ENCODE measurements at places on chromosomes 13 and 19.

DNA sequence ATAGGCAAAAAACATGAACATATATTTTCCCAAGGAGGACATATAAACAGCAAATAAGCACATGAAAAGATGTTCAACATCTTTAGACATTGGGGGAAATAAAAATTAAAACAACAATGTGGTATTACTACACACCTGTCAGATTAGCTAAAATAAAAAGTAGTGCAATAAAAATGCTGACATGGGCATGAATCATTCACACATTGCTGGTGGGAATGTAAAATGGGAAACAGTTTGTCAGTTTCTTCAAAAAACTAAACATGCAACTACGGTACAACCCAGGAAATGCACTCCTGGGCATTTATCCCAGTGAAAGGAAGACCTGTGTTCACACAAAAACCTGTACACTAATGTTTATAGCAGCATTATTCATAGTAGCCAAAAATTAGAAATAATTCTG lies 5.3 kb upstream of the SUCLA2 start:
- DNase-seq: no peak

DNA sequence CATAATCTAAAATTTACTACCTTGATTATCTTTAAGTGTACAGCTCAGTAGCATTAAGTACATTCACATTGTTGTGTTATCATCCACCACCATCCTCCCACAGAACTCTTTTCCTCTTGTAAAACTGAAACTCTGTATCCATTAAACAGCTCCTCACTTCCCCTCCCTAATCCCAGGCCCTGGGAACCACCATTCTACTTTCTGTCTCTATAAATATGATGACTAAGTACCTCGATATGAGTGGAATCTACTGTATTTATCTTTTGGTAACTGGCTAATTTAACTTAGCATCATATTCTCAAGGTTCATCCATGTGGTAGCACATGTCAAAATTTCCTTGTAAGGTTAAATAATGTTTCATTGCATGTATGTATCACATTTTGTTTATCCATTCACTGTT lies 49.0 kb upstream of the POMP start:
- DNase-seq: no peak

- no peak for DNase-seq
Observed at GRCh38 chr13:32255724-32256109, 59.4 kb downstream of the ZAR1L start.

DNA sequence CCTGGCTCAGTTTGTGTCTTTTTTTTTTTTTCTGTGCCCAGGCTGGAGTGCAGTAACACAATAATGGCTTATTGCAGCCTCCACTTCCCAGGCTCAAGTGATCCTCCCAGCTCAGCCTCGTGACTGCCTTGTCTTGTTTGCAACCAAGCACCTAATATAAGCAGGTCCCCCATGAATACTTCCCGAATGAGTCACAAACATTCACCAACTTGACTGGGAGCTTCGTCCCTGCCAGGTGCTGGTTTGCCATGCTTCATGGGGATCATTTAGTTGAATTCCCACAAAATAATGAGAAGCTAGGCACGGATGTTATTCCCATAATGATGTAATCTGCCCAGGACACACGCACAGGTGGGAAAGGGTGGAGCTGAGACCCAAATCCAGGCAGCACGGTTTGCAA lies 176.5 kb downstream of the CACNA1A start:
- DNase-seq: no peak

- DNase-seq: no peak
Observed at GRCh38 chr13:33575378-33575777, 242.6 kb upstream of the RFC3 start.

DNA sequence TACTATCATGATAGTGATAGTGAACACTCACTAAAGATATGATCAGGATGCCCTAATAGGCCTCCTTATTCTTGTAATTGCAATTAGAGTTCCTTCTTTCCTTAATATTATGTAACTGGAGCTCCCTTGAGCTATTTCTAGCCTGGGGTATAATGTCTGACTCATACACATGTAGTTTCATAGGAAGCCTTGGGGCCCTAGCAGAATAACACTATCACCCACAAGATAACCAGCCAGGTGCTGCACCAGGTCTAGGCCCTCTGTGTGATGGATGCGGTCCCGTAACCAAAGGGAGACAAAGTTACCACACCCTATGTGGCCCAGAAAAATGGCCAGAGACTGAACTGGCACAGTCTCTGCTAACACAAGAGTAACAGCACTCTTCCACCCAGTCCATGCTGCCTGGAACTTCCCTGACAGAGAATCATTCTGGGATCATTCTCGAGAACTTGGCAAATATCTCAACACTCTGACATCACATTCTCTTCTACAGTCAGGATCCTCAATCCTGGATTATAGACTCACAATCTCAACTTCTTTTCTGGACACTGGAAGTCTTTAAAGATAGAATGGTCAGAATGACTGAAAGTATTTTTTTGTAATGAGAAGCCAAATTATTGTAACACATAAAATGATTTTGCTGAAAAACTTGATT lies 32.6 kb upstream of the IGFL4 start:
- no peak for DNase-seq

Measured in activated CD8-positive, alpha-beta memory T cell treated with anti-CD3 and anti-CD28 coated beads, Interleukin-2, amount 50 U/mL, for 48 hours (primary cell).